ENCODE measurements at places on chromosomes 2 and 18. TPM values are rescaled to one million over a fixed set of nuclear protein-coding genes. Genes with fewer than 3 reads are reported as not detected.
A peak's percentile ranks its signal among the peaks of the same experiment; 100 is the strongest.

DNA sequence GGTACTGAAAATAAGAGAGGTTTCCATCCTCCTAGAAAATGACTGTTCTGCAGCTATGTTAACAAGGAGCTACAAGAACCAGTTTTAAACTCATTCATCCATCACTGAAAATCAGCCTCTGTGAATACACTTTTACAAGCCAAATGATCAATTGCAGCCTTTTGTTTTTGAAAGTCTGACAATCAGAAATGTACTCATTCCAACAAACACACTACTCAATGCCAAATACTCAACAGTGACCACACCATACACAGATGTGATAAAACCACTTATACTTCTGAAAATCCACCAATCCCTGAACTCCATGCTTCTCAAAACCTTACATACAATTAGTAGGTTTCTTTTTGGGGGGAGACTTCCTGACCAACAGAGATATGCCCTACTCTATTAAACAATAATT, 663.9 kb upstream of the CHAC2 start:
- DNase-seq, result no peak

GRCh38 chr2:233402789-233403188, 48.5 kb downstream of the DGKD start:
- DNase-seq, result no peak

- peak; percentile 43 for DNase-seq
These were observed 105.4 kb upstream of the SPRED2 start for GRCh38 chr2:65537651-65538385.

- DNase-seq, result no peak
These were observed at the start of gene CXCR2 for GRCh38 chr2:218125626-218126080. CXCR2 (plus strand) TSS chr2:218126028; CDS start chr2:218134802, 8,774 bp downstream.

DNA sequence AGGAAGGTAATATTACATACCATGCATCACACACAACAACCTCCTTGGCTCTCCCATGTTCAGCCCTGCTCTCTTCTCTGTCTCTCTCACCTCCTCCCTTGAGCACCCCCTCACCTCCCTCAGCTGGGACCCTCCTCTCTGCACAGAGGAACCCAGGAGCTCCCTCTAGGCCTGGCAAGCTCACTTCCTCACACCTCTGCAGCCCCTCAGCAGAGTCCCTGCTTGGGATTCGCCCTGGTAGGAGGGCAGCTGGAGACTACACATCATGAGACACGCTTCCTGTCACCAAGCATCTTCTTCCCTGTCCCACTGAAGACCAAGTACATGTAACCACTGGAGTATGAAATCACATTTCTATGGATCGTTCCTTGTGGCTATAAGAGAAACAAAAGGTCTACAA, 51.0 kb downstream of the ADD2 start:
- DNase-seq, result no peak

PTGR3 gene
- total RNA-seq, result 11.8 TPM

TRIM43 gene
- not detected for total RNA-seq

GRCh38 chr2:238150686-238151085, 8.1 kb upstream of the ERFE start:
- DNase-seq, result no peak

- DNase-seq, result peak; percentile 76
These were observed 421 bp upstream of the RNU4ATAC start for GRCh38 chr2:121530212-121530705.

DNA sequence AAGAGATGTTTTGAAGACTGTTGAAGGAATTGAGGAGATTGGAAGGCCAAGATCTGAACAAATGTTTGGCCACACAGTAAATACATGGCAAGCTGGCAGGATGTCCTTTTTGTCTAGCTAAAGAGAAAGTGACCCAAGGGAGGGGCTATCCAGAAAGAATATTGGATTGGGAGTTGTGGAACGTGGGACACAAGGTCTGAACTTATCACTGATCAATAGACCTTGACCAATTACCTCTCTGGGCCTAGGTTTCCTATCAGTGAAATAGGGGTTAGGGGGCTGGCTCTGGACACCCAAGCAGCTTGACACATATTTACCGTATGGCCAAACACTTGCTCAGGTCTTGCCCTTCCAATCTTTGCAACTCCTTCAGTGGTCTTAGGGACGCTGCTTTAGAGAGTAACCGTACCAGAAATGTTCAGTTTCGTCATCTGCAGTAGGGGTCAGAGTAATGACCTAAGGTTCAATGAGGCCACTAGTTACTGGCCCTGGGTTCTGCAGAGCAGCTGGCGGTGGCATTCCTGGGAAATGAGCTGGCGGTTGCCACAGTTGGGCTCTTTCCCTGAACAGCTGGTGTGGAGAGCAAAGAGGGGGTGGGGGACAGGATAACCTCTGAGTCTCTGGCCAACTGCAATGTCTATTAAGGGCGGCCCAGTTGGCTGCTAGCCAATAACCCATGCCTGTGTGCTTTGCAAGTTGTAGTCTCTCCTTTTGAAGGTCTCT, 70.1 kb upstream of the STPG4 start:
- peak; percentile 100 for DNase-seq

DNA sequence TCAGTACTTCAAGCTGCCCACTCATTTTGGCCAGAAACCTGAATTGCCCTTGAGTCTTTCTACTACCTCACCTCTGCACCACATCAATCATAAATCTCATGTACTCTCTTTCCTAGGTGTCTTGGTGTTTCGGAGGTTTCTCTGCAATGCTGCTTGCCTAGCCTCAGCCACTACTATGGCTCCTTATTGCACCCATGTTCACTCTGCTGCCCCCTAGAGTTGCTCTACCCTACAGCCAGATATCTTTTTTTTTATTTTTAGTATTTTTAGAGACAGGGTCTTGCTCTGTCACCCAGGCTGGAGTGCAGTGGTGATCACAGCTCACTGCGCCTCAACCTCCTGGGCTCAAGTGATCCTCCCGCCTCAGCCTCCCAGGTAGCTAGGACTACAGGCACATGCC, 413.0 kb downstream of the PTPRM start:
- no peak for DNase-seq
